Natural killer cell treated with Interleukin-12 subunit alpha and Interleukin-12 subunit beta and Interleukin-15 and Interleukin-18, amount 100 ng/mL, for 72 hours (primary cell): ENCODE measurements at places on chromosomes 16 and 17. TPM values are rescaled to one million over a fixed set of nuclear protein-coding genes. Genes with fewer than 3 reads are reported as not detected.

The WRAP53 gene
- total RNA-seq: 19.4 TPM

DNA sequence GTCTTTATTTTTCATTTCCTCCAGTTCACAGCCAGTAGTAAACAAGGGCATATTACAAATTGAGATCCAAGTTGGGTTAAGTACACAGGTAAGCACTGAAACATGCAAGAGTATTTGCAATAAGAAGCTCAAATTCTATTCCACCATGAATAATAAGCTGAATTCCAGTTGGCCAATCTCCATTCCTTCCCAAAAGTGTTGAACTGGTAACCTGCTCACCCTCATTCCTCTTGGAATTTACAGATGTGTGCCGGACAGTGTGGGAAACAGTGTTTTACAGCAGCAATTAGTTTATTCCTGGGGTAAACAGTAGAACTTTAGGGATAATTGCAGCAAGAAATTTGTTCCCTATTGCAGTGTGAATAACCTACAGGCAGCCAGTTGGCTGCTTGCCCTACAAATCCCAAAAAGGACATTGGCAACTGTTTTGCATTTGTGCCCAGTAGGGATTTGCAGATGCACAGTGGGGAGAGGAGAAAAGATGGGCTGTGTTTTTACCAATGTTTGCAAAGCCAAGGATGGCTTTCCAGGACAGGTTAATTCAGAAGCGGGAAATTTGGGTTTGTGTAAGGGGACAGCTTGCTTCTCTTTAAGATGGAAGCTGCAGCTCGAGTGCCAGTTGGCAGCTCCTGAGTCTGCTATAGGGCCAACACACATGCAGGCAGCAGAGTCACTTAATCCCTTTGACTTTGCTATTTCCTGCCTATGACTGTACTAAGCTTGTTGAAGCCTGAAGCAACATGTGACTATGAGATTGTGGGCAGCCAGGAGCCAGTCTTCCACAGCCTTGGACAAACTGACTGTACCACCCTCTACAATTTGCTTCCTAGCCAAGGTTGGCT is 318.9 kb downstream of the MAP2K6 start:
- no peak for DNase-seq

GRCh38 chr17:41511716-41512115 is 6.3 kb upstream of the KRT13 start:
- no peak for DNase-seq

The CRYM gene
- total RNA-seq: not detected

GRCh38 chr17:1012823-1013728 is 16.1 kb downstream of the TIMM22 start:
- DNase-seq: no peak

DNA sequence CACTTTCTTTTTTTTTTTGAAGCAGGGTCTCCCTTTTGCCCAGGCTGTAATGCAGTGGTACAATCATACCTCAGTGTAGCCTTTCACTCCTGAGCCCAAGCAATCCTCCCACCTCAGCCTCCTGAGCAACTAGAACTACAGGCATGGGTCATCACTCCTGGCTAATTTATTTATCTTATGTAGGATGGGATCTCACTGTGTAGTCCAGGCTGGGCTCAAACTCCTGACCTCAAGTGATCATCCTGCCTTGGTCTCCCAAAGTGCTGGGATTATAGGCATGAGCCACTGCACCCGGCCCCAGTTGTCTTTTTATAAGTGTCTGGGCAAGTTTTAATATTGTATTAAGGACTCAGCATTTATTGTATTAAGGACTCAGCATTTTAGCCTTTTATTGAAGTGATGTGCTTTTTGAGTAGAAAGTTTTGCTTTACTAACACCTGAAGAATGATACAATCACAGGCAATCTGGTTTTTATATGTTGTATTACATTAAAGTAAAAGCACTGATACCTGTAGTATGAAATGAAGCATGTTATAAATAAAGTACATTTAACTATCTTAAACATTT is 22.9 kb downstream of the VMP1 start:
- no peak for DNase-seq

DNA sequence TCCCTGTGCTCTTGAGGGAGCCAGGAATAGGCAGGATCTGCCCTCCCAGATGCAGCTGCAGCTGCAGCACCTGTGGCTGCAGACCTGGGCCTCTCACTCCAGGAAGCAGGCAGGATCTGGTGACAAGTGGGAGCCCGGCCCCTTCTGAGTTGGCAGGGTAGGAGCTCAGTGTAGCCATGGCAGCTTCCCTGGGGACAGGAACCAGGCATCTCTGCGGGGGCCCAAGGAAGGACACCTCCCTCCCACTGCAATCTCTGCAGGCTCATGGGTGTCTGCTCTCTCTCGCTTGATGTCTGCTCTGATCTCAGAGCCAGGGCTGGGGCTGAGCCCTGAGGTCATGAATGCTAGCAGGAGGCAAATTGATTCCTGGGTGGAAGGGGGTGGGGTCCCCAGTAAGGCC is 592.5 kb upstream of the CA10 start:
- DNase-seq: no peak

GRCh38 chr17:57622683-57623433 is 122.2 kb downstream of the CCDC182 start:
- DNase-seq: no peak

- no peak for DNase-seq
Measured at GRCh38 chr16:57608462-57609113, 19.8 kb upstream of the ADGRG1 start.

The EPOP gene
- 20.5 TPM for total RNA-seq

The MRPL38 gene
- 117 TPM for total RNA-seq

- DNase-seq: no peak
Measured at GRCh38 chr17:65518256-65518655, 43.2 kb downstream of the AXIN2 start.

The OSGIN1 gene
- not detected for total RNA-seq

DNA sequence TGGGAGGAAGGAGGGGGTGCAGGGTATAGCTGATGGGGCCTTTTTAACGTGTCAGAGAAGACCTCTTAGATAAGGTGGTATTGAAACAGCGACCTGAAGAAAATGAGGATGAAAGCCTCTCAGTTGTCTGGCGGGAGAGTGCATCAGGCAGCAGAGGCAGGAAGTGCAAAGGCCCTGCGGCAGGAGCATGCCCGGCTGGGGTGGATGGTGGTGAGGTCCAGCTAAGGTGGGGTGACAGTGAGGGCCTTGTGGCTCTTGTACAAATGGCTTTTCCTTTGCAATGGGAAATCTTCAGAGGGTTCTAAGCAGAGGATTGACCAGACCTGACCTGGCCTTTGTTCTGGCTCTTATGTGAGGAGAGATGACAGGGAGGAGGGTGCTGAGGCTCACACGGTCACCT is 11.4 kb downstream of the MMP15 start:
- DNase-seq: no peak

GRCh38 chr17:61253362-61253761 is 146.3 kb upstream of the TBX2 start:
- no peak for DNase-seq

DNA sequence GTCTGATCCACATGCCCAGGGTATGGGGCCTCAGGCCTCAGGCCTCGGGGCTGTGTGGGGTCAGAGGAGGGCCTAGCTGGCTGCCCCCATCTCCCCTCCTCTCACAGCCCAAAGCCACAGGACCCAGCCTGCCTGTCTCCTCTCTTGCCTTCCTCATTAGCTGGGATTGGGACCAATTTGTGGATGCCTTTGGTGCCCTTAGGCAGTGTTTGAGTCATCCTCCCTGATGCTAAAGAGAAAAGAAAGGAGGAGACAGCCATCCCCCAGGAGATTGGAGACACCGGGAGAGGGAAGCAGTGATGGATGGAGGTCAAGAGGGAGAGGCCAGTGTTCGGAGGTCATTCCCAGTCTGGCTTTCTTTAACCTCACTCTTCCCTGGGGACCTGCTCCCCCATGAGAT is 23.3 kb upstream of the NOG start:
- no peak for DNase-seq

- DNase-seq: no peak
Measured at GRCh38 chr16:49560004-49560830, 186.6 kb downstream of the C16orf78 start.

GRCh38 chr17:81621494-81622130 is 15.3 kb downstream of the NPLOC4 start:
- DNase-seq: no peak

- DNase-seq: no peak
Measured at GRCh38 chr17:65998675-65999074, 193.3 kb downstream of the CEP112 start.

The CNTROB gene
- total RNA-seq: 74.6 TPM

The MPO gene
- total RNA-seq: not detected

The SOX8 gene
- 0.20 TPM for total RNA-seq
